ENCODE measurements at places on chromosomes 3 and 15. TPM values are rescaled to one million over a fixed set of nuclear protein-coding genes. Genes with fewer than 3 reads are reported as not detected.

DNA sequence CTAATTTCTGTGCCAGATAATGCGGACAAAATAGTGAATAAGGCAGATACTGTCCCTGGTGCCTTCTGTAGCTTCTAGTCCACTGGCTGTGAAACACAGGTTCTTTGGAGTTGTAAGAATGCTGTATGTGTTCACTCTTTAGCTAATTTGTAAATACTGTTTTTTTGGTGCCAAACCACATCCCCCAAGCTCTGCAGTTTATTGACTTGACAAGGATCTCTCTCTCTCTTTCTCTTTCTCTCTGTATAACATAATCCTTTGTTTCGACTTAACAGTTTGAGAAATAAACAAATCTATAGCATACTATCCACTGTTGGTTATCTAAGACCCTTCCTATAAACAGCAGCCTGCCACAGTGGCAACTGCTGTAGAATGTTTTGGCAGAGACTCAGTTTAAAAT, 7.6 kb downstream of the SMAD3 start:
- no peak for DNase-seq

DNA sequence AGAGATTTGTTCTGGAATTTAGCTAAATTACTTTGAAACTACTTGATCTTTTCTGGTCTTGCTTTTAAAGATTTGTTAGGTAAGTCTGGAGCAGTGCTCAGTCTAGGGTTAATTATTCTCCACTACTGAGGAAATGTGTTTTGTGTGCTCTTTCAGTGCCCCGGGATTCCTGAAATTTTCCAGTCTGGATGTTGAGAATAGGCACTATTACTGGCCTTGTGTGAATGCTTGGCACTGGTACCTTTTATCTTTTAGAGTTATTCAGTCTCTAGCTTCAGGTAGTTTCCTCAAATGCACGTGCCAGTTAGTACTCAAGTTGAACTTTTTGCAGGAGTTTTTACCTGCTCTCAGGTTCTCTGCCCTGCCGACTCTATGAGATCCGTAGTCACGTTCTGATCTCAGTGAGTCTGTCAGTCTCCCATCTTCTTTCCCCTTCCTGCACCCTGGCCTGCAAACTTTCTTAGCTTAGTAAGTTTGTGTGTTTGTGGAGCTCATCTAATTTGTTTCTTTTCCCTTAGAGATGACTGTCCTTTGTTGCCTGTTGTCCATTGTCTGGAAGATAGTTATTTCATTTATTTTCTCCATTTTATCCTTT, 39.5 kb downstream of the TCF12 start:
- no peak for DNase-seq

DNA sequence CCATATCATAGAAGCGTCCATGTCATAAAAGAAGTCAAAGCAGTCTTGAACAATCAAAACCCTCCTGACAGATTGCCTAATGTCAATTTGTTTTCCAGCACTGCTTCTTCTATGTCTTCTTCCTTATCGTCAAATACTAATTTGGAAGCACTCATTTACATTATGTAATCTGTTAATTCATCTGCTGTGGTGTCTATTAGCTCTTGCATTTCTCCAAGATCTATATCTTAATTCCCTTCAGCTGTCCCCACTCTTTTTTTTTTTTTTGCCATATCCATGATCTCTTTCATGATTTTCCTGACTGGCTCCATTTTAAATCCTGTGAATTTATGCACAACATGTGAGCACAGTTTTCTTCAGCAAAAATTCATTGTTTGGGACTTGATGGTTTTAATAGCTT, 560.5 kb upstream of the ARPP21 start:
- no peak for DNase-seq

DNA sequence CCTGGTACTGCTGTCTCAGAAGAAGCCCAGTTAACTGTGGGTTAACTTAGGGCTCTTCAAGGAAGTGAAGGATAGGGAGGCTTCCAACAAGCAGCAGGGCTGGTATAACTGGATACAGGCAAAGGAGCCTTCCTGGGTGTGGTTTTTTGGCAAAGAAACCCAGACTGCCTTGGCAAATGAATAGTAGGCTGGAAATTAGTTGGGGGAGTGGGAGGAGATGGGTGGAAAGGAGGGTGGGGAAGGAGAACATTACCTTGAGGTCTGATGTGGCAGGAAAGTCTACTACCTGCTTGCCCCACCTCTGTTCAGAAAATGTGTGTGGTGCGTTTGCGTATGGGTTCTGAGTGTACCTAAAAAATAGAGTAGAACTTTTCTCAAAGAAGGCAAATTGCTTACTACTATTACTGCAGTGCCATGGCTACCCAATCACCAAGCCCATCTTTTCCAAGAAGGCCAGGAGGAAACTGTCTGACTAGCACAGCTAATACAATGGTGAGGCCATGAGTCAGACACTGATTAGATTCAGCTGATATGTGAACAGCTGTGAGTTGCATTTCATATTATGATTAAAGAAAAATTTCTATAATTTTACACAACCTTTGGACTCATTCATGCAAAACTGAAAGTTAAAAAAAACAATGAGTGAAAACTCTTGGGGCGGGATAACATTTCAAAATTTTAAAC, 55.2 kb downstream of the SPTSSB start:
- DNase-seq = no peak

DNA sequence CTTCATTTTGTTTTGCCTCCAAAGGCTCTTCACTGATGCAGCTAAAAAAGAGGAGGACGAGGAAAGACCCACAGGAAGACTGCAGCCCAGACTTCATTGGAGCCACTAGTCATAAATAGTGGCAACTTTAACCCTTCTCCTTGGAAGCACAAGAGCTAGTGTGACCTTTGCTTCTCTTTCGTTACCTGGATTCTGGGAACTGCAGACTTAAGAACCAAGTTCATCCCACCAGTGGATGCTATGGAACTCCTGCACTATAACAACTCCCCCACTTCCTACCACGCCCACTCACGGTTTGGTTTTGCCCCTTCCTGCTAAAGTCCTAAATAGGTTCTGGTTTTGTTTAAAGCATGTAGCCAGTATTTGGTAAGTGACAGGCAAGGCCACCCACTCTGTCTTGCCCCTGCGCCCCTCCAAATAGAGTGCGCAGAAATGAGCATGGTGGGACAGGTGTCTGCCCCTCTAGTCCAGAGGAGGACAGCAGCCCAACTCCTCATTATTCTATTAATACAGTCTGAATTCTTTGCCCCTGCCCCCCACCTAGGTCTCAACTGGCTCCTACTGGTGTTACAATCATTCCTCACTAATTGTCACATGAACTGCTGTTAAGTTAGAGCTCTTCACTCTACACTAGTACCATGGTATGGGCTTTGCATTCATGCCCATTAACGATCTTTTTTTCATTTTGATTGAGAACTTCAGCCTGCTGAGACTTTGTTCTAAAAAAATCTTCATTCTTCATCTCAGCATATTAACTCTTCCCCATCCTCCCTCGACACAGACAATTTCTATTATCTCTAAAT, 504.6 kb downstream of the FOXP1 start:
- no peak for DNase-seq

GRCh38 chr3:124117486-124117885, 125.6 kb upstream of the ROPN1 start:
- no peak for DNase-seq

GRCh38 chr15:65881766-65882434, 12.6 kb downstream of the RAB11A start:
- no peak for DNase-seq

DNA sequence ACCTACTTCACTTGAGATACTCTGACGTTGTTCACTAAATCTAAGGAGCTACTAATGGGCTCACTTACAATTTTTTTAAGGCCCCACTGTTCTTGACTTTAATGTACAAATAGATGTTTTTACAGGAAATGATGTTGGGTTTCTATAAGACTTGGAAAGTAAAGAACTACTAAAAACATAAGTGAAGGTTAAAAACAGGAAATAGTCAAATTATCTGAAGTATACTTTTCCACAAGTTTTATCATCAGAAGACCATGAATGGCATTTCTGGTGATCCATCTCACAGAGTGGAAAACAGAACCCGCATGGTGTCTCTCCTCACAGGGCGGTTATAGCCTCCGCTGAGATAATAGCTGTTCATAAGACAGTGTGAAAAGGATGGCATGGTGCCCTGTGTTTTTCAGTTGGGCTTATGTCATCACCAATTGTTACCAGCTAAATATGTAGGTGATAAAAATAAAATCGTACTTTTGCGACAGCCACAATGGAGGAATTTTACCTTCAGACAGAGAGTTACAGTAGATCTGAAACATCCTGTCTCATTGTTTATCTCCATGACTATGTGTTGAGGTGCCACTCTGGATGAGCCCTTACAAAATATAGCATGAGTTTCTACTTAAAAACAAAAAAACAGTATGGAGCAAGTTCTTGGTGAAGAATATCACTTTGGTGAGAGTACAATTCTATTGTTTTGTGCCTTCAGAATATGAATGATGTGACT, 462.4 kb downstream of the RAP2B start:
- no peak for DNase-seq

- no peak for DNase-seq
These were observed 37.5 kb downstream of the EHD4 start for GRCh38 chr15:41934843-41935242.

DNA sequence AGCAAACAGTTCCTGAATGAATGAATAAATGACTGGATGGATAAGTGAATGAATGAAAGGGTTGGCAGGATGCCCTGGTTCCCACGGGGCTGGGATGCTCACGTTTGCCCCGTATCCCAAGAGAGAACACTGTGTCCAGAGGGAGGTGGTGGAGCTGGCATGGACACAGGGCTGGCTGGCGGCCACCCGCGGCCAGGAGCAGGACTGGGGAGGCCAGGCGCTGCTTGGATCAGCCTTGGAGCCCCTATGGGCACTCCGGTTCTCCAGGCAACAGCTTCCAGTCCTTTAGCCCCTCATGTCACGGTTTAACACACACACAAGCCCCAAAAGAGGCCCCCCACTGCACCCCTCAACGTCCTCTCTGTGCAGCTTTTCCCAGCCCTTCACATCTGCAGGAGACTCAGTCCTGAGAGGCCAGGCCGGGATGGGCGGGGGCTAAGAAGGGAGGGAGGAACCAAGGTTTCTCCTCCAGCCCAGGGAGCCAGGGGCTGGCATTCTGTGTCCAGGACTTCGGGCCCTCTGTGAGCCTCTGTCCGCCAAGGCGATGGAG, 86.0 kb upstream of the ALDH1L1 start:
- no peak for DNase-seq

DNA sequence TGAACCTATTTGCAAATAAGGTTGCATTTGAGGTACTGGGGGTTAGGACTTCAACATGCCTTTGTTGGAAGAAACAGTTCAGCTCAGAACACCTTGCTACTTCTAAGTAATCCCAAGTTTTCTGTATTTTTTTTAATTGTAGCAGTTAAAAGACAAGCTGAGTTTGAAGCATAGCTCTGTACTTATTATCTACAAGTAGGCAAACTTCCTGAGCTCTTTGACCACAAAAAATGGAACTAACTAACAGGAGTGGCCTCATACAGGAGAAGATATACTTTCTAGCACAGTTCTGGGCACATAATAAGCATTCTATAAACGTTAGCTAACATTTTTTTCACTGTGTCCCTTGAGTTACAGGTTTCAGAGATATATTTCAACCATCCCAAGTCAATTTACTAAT, 159.2 kb downstream of the CHST2 start:
- DNase-seq = no peak

- DNase-seq = peak; percentile 68
These were observed 4.1 kb upstream of the GCSAM start for GRCh38 chr3:112136959-112137693.

SNTN gene
- polyA plus RNA-seq = not detected

PLA2G4B gene
- polyA plus RNA-seq = 16.4 TPM

Measured in left kidney (tissue), 8 donors.